ENCODE measurements at places on chromosomes 7 and 10. TPM values are rescaled to one million over a fixed set of nuclear protein-coding genes. Genes with fewer than 3 reads are reported as not detected.

The IL2RA gene
- total RNA-seq = not detected

The HEPACAM2 gene
- not detected for total RNA-seq

The STEAP4 gene
- not detected for total RNA-seq

The TUBB8 gene
- total RNA-seq = not detected

The SFTPD gene
- total RNA-seq = not detected

The CTBP2 gene
- total RNA-seq = 87.1 TPM

The ADRB1 gene
- total RNA-seq = not detected

The GTF2IRD1 gene
- total RNA-seq = 5.6 TPM

The SPDYE11 gene
- not detected for total RNA-seq

The ASB15 gene
- not detected for total RNA-seq

The SPDYE1 gene
- not detected for total RNA-seq

The TMEM254 gene
- total RNA-seq = 4.1 TPM

The SYT15 gene
- 0.56 TPM for total RNA-seq

The TLL2 gene
- total RNA-seq = 0.09 TPM

The UCN3 gene
- not detected for total RNA-seq

The CFTR gene
- not detected for total RNA-seq

The WIPF3 gene
- total RNA-seq = not detected

The RBP4 gene
- not detected for total RNA-seq

The SPDYE6 gene
- total RNA-seq = not detected

The SYNPO2L gene
- not detected for total RNA-seq

The COL26A1 gene
- not detected for total RNA-seq

The ADRA2A gene
- total RNA-seq = 0.18 TPM

The CALCR gene
- total RNA-seq = not detected

The MKX gene
- 0.09 TPM for total RNA-seq

The OR6B1 gene
- not detected for total RNA-seq

The IGFBP1 gene
- total RNA-seq = 0.47 TPM

The CHRM2 gene
- not detected for total RNA-seq

The CNTNAP2 gene
- total RNA-seq = 0.18 TPM

The ITPRID1 gene
- total RNA-seq = not detected

The DPP6 gene
- total RNA-seq = not detected

The VPS37D gene
- total RNA-seq = 4.0 TPM

The NUTM2D gene
- total RNA-seq = 0.81 TPM

The PDE6C gene
- total RNA-seq = not detected

The GNGT1 gene
- not detected for total RNA-seq

The PILRA gene
- total RNA-seq = not detected

The OPN1SW gene
- total RNA-seq = not detected

The ITIH5 gene
- not detected for total RNA-seq

The FEZF1 gene
- total RNA-seq = not detected

The SH2D4B gene
- 0.09 TPM for total RNA-seq

The EBLN1 gene
- total RNA-seq = not detected

The NKX1-2 gene
- total RNA-seq = not detected

The WNT16 gene
- not detected for total RNA-seq

The KLF14 gene
- not detected for total RNA-seq

The CTNNA3 gene
- not detected for total RNA-seq

The ARHGAP12 gene
- total RNA-seq = 22.2 TPM

Data from endothelial cell of coronary artery (primary cell).